ENCODE measurements at places on chromosomes 2 and 18.

GRCh38 chr18:23053776-23054457 is 81.4 kb upstream of the CABLES1 start:
- DNase-seq: peak; percentile 24

DNA sequence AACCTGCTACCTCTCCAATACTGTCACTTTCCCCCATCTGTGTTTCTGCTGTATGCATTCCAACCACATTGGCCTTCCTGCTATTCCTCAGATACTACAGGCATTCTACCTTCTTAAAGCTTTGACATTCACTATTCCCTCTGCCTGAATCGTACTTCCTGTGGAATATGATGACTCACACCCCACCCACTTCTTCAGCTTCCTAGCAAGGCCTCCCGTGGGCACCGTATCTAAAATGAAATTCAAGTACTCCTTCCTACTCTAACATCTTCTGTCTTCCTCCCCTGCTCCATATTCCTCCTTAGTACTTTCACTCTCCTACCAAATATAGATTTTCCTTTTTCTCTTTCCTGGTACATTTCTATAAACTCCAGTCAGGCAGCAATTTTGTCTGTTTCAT is 710.4 kb downstream of the RNF144A start:
- DNase-seq: no peak

- DNase-seq: no peak
These were observed 59.5 kb downstream of the MERTK start for GRCh38 chr2:111957872-111958354.

DNA sequence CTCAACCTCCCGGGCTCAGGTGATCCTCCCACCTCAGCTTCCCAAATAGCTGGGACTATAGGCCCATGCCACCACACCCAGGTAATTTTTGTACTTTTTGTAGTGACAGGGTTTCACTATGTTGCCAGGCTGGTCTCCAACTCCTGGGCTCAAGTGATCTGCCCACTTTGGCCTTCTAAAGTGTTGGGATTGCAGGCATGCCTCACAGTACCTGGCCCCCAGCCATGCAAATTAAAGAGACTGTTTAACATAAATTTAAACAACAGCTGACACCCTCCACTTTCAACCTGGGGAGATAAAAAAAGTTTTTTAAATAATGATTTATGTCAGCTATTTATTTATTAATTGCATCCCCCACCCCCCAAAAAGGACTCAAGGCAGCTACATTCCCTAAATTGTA is 234.7 kb downstream of the CCDC178 start:
- no peak for DNase-seq

DNA sequence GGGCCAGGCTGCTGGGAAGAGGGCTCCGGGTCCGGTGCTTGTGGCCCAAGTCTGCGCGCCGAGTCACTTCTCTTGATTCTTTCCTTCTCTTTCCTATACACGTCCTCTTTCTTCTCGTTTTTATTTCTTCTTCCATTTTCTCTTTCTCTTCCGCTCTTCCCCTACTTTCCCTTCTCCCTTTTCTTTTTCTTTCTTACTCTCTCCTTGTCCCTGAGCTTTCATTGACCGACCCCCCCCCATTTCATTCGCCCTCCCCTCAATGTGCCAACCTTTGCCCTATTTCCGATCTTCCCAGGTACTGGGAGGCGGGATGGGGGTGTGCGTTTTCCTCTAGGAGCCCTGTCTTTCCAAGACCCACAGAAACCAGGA is 1.8 kb downstream of the ONECUT2 start:
- no peak for DNase-seq

- DNase-seq: no peak
These were observed 1.1 kb upstream of the NCKAP5 start for GRCh38 chr2:133569286-133569830.

Measured in NB4 (cell line).